Stimulated activated CD4-positive, alpha-beta T cell treated with anti-CD3 and anti-CD28 coated beads, Interleukin-15, amount 100 ng/mL, for 24 hours (primary cell): ENCODE measurements at places on chromosomes 3 and 15.
A peak's percentile ranks its signal among the peaks of the same experiment; 100 is the strongest.

DNA sequence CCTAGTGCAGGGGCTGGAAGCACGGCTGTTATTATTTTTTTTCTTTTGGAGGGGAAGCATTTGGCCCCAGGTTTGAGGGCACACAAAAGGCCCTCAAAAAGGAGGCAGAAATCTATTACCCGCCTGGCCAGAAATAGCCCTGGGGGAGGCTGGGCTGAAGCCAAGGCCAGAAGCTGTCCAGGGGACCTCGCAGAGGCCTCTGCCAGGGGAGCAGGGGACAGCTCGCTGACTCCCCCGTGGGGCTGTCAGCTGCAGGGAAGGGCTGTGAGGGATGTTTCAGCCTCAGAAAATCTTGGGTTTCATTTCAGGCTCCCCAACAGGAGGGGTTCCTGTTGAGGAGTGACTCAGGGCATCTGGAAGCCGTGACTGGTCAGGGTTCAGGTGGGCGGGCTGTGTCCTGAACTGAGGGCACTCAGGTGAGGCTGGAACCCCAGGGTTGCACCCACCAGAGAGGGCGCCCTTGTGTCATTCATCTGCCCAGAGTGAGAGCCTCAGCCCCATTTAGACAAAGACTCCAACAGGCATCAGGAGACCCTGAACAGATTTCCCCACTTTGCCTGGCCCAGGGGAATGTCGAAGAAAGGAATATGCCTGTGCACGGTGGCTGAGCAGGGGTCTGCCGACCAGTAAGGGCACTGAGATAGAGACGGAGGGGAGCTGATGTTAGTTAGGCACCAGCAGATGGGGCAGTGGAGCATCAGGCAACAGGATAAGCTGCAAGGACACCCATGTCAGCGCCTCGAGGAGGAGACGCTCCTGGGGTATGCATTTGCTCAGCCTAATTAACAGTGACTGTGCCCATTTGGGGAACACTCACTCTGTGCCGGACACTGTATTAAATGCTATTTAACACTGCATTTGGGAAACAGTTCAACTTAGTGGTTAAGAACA lies 43.5 kb upstream of the SLC6A11 start:
- peak; percentile 15 for DNase-seq

DNA sequence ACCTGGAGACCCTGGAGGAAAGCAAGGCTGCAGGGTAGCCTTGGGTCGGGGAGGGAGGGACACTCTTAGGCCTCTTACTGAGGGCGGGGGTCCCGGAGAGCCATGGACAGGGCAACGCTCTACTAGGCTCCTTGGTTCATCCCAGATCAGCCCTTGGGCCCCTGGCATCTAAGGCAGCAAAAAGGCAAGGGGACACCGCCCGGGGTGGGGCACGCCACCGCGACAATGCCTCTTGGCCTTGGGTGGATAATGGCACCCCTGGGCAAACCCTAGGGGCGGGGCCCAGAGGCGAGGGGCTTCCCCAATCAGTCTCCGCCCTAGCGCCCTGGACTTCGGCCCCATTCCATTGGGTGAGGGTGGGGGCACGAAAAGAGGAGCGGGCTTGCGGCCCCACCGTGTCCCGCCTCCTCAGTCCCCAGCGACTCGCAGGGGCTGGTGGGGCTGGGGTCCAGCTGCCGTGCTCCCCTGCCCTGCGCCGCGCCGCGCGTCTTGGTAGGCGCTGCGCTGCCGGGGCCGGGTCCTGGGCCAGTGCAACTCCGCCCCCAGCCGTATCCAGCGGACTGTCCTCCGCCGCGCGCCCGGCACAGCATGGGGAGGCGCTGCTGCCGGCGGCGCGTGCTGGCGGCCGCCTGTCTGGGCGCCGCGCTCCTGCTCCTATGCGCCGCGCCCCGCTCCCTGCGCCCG lies at the start of gene CHST13:
CHST13 (plus strand) TSS at position 411 of the 684 bp plus-strand sequence; CDS start at position 589, 178 bp downstream.
- DNase-seq, result peak; percentile 27

- DNase-seq, result no peak
Observed at GRCh38 chr3:149542375-149543312, 68.1 kb downstream of the TM4SF4 start.

DNA sequence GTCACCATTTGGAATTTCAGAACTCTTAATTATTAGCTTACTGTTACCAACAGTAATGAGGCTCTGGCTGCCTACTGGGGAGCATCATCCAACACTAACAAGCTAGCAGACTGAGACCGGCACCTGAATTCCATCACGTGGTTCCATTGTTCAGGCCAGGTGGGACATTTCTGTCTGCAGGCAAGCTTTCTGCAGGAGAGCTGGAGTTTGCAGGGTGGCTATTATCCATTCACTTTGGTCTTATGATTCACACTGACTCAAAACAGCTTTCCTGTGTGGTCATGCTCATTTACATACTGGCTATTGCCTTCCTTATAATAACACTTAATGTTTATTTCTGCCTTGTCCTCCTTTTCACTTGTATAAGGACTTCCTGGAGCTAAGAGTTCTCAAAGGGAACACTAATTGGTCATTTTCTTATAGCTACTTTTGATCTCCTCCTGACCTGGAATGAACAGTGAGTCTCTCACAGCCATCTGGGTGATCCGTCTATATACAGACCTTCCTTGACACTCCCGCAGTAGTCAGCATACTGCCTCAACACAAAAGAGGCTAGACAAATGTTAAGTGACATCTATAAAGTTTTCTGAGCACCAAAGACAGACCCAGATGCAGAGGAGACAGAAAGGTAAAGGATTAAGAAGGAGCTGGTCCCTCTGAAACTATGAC lies 695.4 kb downstream of the FHIT start:
- no peak for DNase-seq

- no peak for DNase-seq
Observed at GRCh38 chr3:114207768-114208167, 28.9 kb upstream of the DRD3 start.

DNA sequence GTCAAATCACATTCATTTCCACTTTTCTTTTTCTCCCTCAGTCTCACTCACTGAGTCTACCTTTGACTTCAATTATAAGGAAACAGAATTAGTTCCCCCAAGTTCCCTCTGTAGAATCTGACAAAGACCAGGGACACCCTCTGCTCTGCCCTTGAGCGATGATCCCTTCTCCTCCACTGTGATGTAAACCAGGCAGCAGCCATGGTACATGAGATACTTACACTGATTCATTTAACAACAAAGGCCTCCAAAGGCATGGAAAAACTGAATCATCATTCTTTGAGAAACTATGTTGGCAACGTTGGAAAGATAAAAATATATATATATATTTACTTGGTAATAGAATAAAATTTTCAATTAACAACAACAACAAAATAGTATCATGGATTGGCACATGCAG lies 84.1 kb downstream of the P3H2 start:
- no peak for DNase-seq

GRCh38 chr3:72102112-72102616 lies 317.2 kb upstream of the PROK2 start:
- DNase-seq, result no peak

- no peak for DNase-seq
Observed at GRCh38 chr3:79047581-79047980, 720.2 kb downstream of the ROBO1 start.

- no peak for DNase-seq
Observed at GRCh38 chr15:42760759-42761158, 23.8 kb upstream of the CDAN1 start.

GRCh38 chr3:144084929-144085328 lies 113.3 kb downstream of the DIPK2A start:
- DNase-seq, result no peak

- no peak for DNase-seq
Observed at GRCh38 chr3:127112796-127113570, 79.9 kb upstream of the PRR23E start.

- DNase-seq, result no peak
Observed at GRCh38 chr3:72699631-72700030, 148.6 kb downstream of the SHQ1 start.

DNA sequence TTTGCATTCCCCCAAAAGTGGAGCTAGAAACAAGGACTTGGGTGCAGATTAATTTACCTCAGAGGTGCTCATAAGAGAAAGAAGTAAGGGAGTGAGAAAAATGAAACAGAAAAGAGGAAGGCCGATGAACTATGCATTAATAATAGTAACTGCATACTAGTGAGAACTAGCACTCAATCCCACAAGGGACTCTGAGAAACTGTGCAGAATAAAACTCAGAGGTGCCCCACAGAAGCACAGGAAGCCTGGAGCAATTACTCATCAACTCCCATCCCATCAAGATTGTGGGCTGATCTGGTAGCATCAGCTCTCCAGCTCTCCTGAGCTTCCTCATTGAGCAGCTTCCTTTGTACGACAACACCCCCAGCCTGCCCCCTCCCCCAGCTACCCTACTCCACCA lies 50.8 kb downstream of the CLDN18 start:
- DNase-seq, result no peak

DNA sequence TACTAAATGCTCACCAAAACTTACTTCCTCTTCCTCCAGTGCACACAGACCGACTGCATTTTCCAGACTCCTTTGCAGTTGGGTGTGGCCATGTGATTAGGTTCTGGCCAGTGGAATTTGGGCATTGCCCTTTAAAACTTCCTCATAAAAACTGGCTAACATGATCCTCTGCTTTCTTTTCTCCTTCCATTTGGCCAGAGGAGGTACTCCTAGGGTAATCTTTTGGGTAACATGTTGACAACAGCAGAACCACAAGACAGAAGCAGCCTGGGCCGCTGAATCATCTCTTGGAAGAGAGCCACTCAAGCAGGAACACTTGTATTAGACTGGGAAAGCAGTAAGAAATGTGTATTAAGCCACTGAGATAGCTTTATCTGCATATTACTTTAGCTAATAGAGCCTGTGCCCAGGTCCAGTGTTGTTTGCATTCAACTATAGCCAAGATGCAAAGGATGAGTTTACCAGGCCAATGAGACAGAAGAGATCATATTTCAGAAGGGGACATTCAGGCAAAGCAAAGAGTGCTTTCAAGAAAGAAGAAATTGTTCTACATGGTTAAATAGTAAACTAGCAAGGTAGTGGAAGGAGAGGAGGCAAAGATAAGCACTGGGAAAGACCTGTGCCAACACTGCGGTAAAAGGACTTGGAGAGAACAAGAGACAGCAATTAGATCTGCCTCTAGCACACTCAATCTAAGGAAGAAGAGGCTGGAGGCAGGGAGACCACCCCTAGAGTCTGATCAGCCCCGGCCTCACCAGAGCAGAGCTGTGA lies 79.8 kb downstream of the PLCH1 start:
- DNase-seq, result no peak

DNA sequence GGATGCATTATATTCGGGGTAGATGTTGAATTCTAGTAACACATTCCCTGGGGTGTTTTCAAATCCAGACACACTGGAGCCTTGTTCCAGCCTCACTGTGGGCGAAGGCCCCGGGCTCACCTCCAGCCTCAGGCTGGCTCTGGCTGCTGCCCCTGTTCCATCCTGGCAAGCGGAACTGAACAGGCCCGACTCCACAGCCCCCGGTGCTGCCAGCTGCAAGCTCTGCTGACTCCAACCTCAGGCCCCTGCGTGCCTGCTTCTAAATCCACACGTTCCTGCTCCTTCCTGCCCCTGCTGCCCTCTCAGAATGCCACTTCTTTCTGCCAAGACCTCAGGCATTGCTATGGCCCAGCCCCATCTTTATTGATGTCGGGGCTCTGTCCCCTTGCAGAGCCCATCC lies 90.6 kb downstream of the LIPC start:
- DNase-seq, result no peak

DNA sequence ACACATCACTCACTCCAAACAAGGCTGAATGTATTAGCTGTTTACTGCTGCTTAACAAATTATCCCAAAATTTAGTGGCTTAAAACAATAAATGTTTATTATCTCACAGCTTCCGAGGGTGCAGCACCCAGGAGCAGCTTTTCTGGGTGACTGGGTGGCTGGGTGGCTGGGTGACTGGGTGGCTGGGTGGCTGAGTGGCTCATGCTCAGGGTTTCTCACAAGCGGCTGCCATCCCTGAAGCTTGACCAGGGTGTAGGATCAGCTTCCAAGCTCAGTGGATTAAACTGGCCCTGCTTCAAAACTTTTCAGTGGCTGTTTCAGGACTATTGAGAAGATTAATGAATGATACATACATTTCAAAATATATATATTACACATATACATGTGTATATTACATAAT lies 2.3 kb upstream of the CYP11A1 start:
- no peak for DNase-seq

GRCh38 chr15:85757073-85757938 lies 37.4 kb downstream of the KLHL25 start:
- no peak for DNase-seq

DNA sequence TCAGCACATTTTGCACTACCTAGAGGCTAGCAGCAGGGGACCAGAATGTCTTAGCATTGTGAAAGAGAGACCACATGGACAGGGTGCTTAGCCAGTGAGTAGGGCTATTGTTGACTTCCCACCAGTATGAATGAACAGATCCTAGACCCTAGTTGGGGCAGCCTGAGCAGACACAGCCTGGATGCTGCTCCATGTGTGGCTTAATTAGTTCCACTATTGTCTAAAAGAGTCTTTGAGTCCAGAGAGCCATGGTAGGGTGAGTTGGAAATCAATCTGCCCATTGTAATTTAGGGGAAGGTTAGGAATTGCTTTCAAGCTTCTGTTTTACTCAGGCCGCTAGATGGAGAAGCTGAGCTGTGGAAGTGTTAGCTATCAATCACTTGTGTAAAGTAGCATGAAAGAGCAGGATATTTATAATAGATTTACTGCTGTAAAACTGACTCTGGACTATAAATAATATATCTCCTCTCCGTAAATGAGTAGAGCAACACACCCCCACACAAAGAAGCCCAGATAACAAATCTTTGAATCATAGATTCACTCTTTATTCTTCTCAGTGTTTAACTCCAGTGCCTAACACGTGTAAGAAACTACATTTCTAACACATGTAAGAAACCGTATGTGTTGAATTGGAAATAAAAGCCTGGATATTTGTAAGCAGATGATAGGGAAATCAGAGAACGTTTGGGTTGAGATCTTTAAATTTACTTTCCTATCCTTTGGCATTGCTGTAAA lies 4.1 kb upstream of the GCSAM start:
- DNase-seq, result peak; percentile 37
